ENCODE measurements at places on chromosomes 3 and 15.

GRCh38 chr3:124256599-124256998 lies 264.7 kb upstream of the ROPN1 start:
- no peak for DNase-seq

DNA sequence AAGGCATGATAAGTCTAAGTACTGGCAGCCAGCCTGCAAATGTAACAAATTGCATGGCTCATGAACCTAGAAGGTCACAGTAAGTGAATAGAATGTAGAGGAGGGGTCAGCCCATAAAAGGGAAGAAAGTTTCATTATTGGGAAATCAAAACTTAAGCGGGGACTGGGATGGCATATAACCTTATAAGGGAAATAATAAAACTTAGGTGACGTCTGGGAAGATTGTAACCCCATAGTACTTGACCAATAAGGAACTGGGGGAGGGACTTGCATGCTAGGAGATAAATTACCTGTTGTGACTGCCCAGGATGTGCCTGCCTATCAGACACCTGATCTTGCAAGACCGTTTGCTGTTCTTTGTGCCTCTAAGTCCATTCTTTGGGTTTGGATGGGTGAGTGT lies 28.1 kb upstream of the MCTP2 start:
- DNase-seq: peak; percentile 48

DNA sequence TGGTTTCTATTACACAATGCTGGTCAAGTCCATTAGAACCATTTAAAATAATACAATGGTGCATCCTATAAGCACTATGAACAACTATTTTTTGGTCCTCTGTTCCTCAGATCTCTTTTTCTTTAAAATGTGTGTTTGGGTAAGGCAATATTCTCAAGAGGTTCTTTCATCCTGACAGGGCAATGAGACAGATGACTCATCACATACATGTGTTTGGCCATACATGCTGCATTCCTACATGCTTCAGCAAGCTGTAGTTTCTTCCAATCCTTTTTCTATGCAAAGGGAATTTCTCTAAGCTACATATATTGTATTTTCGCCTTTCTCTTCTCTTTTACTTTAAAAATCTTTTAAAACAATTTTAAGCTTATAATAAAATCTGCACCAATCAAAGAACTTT lies 52.7 kb downstream of the OTOL1 start:
- DNase-seq: no peak

DNA sequence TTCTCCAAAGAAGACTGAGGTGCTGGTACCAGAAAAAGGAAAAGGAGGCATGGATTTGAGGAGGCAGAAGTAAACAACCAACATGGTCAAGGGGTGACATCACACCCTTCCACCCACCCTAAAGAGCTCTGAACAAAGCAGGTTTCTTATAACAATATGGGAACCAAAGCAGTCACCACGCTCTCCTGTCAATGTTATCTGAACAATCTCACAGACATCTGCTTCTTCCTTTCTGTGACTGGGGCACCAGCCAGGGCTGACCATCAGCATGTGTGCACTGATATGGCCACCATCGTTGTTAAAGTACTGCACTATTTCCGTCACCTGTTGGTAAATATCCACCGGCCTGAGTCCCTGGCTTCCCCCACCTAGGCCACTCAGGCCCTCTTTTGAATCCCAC lies 252.9 kb downstream of the SHQ1 start:
- DNase-seq: no peak

DNA sequence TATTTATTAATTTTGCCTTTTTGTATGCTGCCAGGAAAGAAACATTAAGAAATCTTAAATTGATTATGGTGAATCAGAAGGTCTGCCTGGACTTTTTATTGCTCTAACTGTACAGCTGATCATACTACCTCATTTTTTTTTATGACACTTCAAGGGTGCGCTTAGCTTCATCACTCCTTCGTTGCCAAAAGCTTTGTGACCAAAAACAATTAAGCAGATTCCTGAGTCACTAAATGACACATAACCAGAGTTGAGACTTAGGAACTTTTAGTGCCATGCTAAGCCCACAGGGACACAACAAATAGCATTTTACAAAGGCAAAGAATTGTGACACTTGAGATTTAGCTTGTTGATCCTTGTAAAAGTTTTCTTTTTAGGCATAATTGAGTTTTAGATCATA lies 4.9 kb downstream of the ADIPOQ start:
- DNase-seq: no peak

Measured in SK-MEL-5 (cell line).